ENCODE measurements at places on chromosomes 7 and 10. TPM values are rescaled to one million over a fixed set of nuclear protein-coding genes. Genes with fewer than 3 reads are reported as not detected.

GRCh38 chr7:47297120-47297519 is 284.8 kb downstream of the TNS3 start:
- no peak for DNase-seq

DNA sequence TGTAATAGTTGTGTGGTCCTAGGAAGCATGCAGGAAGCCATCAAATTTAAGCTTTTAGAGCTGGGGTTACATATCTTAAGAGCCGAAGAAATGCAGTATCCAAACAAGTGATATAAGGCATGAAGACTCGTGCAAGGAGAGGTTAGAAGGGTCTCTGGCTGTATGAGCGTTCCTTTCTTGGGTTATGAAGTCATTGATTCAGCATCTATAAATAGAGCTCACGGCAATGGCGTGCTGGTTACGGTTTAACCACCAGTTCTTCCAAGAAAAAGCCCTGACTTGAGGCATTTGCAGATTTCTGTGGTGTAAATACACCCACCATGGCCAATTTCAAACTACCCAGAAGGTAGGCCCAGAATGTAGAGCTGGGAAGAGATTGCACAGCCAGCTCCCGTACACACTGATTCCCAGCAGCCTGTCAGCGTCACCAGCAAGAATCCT is 72.0 kb upstream of the KAT6B start:
- no peak for DNase-seq

- DNase-seq, result peak; percentile 86
Measured at GRCh38 chr10:3424111-3424851, 251.7 kb upstream of the PITRM1 start.

DNA sequence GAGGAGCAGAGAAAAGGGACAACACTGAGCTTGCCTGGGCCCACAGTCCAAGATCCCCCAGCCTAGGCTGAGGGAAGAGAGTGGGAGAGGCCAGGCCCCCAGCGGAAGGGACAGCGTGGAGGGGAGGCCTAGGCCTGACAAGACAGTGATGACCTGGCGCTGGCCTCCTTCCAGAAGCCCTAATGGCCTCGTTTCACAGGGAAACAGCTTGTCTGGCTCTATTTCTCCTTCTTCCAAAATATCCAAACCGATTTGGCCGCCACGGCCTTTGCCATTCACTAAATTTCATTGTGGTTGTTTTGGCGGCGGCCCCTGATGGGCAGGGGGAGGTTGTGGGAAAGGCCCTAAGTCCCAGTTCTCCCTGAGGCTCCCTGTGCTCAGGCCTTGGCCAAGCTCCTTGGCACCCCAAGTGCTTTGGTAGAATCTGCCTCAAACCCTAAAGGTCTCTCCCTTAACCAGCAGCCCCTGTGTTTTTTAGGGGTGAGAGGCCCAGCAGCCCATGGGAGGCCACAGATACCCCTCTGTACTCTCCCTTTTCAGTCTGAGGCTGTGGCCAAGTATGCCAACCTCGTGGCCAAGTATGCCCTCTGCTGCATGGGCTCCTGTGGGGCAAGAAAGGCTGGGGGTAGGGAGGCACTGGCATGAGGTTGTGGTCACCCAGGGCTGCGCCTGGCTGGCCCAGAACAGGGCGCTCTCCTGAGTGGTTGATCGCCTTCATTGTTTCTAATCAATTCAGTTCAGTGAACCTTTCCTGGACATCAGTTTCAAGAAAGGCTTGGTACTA is 37.3 kb downstream of the PAX2 start:
- DNase-seq, result no peak

Gene SPACDR
- total RNA-seq, result not detected

Gene ANKRD30A
- not detected for total RNA-seq

Gene SEMA3D
- 9.2 TPM for total RNA-seq
